ENCODE measurements at places on chromosomes 12 and 14.
A peak's percentile ranks its signal among the peaks of the same experiment; 100 is the strongest.

GRCh38 chr12:99476956-99477355 is 170.6 kb upstream of the GARIN6 start:
- DNase-seq = no peak

DNA sequence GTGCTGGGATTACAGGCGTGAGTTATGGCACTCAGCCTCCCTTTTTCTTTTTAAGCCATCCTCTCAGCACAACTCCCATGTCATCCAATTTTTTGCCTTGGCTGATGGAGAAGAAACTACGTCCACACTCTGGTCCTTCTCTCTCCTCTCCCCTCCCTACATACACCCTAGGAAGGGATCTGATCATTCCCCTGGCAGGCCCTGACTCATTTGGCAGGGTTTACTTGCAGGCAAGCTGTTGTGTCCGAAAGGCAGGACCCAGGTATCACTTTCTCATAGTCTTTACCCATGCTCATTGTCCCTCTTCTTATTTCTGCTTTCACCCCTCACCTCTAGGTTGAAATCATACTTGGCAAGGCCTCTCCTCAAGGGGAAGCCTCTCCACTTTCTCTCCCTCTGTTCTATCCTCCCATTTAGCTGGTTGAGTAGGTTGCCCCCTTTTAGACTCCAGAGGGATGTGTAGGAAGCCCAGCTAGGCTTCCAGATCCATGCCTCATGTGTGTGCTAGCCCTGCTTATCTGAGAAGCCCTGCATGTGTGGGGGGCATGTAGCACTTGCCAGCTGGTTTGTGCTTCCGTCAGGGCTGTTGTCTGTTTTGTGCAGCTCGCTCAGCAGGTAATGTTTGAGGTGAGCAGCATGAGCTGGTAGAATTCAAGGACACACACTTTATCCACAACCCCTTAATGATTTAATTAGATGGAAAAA is 14.8 kb downstream of the GPR19 start:
- DNase-seq = no peak

DNA sequence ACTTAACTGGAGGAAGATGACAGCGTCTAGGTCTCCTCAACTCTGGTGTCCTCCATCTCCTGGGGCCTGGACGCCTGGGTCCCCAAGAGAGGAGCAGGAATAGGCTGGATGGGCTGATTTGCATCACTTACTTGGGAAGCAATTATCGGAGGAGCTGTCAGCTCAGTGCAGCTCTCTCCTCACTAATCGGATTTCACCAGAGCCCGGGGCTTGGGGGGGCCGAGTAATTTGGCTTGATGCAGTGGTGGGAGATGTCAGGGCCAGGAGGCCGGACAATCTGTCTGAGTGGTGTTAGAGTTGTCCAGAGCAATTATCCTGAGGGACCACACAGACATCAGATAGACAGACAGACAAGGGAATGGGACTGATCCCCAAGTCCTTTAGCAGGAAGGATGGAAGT is 4.6 kb upstream of the SMUG1 start:
- DNase-seq = no peak

DNA sequence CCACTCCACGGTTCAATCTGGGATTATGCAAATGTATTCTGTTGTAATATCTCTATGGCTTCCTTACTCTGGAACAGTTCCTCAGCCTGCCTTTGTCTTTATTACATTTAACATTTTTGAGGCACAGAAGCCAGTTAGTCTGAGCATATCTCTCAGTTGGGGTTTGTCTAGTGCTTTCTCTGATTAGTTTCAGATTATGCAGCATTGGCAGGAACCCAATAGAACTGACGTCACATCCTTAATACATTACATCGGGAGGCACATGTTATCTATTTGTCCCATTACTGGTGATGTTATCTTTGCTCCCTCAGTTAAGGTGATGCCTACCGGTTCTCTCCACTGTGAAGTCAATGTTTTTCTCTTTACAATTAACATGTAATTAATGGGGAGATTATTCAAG is 62.4 kb downstream of the PPM1A start:
- DNase-seq = no peak

DNA sequence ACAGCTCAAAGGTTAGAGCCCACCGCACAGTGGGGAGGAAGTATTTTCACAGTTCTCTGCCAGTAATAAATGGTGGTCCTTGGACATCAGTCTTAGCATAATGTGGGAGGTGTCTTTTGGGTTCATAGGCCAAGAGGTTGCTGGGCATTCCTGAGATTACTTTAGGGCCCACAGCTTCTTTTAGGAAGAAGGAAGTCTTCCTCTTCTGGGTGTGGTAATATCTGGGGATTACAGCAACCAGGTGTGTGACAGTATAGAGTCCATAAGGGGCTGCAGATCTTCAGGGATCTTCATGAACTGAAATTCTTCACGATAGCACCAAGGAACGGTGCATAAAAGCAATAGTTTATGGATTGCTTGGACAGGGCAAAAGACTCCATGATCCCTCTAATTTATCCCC is 56.2 kb upstream of the PTGR2 start:
- no peak for DNase-seq

- no peak for DNase-seq
Observed at GRCh38 chr12:24931666-24932405, 17.1 kb downstream of the BCAT1 start.

- DNase-seq = no peak
Observed at GRCh38 chr12:121543786-121544185, 37.0 kb downstream of the KDM2B start.

DNA sequence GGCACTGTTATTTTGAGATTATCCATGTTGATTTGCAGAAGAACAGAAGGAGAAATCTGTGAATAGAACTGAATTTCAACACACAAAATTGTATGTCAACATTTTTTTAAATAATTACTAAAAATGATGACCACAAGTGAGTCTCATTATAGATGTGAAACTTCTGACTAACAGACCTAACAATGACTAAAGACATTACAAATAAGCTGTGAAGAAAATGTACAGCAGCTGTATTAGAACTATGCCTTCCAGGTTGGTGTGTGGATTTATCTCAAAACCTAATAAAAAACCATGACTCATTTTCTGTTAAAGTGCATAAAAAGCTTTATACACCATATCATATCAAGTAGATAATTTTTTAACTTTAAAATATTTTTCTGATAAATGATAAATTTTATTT is 22.5 kb upstream of the FOXG1 start:
- no peak for DNase-seq

DNA sequence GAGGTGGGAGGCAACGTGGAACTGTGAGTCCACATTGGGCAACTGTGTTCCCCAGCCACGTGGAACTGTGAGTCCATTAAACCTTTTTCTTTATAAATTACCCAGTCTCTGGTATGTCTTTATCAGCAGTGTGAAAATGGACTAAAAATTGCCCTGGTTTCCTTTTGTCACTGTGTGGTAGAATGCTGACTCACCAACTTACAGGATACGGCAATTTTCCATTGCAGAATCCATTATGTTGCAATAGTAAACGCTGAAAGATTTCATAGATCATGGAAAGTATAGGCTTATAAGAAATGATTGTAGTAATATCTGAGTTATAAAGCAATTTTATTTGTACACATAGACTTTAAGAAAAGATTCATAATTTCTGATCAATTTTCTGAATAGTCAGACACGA is 93.0 kb downstream of the GTF2A1 start:
- no peak for DNase-seq

- DNase-seq = no peak
Observed at GRCh38 chr14:59026081-59026480, 162.4 kb upstream of the DAAM1 start.

DNA sequence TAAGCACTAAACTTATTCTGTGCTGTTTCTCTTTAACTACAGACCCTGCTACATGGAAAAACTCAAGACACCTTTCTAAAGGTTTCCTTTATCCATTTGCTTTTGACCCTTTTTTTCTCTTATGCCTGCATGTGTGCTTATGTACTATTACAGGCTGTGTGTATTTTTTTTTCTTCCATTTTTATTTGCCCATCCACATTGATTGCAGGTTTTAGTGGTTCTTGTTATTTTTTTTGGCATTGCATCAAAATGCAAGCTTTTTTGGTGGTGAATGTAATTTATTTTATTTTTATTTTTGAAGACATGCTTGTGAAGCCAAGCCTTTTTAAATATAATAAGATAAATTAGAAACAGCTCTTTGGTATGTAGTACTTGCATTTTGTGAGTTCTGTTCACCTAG is 26.7 kb downstream of the DNM1L start:
- no peak for DNase-seq

- no peak for DNase-seq
Observed at GRCh38 chr12:49902399-49903350, 1.0 kb downstream of the FAIM2 start.

DNA sequence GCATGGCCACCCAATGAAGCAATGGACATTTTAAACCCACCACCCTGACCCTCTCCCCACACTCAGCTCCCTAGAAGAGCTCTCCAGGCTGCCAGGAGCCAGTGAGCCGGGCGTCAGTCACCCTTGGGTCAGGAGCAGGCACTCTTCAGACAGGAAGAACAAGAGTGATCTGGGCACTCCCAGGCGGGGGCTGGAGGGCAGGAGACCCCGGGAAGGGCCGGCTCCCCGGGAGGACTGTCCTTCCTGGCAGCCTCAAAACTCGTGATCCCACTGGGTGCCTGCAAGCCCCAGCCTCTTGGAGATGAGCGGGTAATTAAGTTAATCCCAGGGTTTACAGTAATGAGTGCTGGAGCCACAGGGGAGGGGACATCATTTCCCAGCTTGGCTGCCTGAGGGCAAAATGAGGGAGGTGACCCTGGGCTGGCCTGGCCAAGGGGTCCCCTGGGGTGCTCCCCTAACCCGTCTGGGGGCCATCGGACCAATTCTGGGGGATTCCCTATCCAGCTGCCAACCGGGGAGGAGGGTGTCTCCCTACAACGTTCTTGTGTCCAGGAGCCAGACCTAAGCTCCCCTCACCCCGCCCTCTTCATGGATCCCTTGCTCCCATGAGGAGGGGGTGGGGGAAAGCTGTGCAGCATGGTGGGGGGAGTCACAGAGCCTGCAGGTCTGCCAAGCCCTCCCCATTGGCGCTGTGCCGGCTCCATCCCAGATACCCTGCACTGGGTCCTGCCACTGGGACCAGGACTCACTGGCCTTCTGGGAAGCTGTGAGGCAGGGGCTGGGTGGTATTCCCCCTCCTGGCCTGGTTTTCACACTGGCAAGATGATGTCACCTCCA is 59.2 kb downstream of the CCNK start:
- DNase-seq = no peak

DNA sequence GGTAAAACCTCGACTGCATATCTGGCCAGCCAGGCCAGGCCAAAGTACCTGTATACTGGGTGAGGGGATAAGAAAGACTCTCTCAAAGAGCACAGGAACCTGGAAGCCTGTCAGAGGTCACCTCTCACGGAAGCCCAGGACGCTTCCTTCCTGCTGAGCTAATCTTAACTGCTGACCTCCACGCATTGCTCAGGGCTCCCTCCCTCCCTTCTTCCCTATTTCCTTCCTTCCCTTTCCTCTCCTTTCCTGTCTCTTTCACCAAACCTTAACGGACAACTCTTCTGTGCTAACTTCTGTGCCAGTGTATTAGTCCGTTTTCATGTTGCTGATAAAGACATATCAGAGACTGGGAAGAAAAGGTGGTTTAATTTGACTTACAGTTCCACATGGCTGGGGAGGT is 14.8 kb upstream of the RNASE10 start:
- DNase-seq = no peak

- no peak for DNase-seq
Observed at GRCh38 chr12:29012673-29013072, 136.4 kb upstream of the FAR2 start.

- DNase-seq = no peak
Observed at GRCh38 chr14:102786768-102787167, 9.5 kb downstream of the TRAF3 start.

- no peak for DNase-seq
Observed at GRCh38 chr12:29486972-29487371, 10.5 kb downstream of the OVCH1 start.

DNA sequence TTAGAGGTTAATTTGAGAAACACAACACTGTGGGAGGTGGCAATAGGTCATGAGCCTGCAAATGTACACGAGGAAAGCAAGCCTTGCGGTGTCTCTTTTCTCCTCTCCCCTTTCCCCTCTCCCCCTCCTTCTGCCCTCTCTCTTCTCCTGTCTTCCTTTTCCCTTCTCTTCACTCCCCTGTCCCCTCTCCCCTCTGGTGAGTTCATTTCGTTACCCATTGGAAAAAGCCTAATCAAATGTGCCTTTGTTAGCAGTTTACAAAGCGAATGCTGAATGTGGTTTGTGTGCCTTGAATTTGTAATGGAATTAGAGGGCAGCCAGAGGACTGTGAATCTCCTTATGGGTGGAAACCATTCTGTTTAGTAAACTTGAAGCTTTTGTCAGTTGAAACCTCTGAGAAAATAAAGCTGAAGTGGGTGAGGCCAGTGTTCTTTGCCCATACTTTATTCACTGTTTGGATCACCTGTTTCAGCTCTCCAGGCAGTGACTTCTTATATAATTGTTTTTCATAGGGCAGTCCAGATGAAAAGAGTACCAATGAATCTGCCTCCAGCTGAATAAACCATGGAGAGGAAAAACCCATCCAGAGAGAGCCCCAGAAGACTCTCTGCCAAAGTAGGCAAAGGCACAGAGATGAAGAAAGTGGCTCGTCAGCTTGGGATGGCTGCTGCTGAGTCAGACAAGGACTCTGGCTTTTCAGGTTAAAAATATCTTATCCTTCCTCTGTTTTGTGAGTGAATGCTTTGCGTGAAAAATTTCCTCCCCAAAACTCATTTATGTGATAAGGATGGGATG is 7.3 kb downstream of the CIPC start:
- no peak for DNase-seq

- no peak for DNase-seq
Observed at GRCh38 chr14:67524634-67524963, 8.5 kb upstream of the PLEKHH1 start.

- DNase-seq = peak; percentile 91
Observed at GRCh38 chr14:77158175-77158881, 16.7 kb upstream of the ZDHHC22 start.

GRCh38 chr14:102826161-102826560 is 48.9 kb downstream of the TRAF3 start:
- DNase-seq = no peak
